ENCODE measurements at places on chromosomes 12 and 14. TPM values are rescaled to one million over a fixed set of nuclear protein-coding genes. Genes with fewer than 3 reads are reported as not detected.

HPD gene
- 0.10 TPM for polyA plus RNA-seq

PLCZ1 gene
- 1.4 TPM for polyA plus RNA-seq

RERGL gene
- 0.39 TPM for polyA plus RNA-seq

CCDC63 gene
- polyA plus RNA-seq = not detected

DNA sequence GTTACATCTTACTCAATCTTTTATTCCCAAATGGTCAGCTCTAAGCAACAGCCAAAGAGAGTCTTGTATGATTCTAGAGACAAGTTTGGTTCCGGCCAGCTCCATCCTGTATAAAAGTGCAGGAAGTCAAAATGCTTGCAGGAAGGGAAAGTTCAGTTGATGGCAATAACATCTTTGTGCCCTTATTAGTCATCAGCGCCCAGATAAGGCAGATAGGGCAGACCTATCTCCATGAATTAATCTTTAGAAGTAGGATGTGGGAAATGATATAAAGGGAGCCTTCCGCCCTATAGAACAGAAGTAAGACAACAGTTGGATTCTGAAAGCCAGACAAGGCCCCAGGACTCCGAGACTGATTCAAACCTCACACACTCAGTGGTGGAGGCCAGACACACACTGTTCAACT, 6.4 kb downstream of the GNS start:
- no peak for DNase-seq

DNA sequence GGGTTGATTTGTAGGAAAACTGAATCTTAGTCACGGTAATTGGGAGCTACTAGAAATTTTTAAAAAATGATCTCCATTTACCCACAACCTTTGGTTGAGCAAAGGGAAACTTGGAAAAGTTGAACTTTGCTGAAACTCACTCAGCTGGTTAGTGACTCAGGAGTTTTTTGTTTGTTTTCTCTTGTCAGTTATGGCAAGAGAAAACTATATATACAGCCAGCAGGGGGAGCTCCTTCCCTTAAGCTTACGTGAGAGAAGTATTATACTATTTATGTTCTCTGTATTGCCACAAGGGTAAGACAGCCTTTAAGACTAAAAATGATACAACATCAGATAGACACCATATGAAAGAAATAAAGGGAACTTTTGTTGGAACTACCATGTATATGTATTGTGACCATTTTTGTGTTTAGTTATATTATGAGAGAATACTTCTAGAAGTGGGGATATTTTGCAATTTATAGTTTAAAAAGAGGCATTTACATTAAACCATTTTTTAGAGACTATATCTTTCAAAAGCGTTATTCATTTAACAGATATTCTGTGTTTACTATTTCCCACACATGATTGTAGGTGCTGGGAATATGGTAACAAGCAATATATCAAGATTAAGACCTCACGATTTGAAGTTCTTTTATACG, 28.1 kb upstream of the TBC1D30 start:
- DNase-seq = peak; percentile 66

DNA sequence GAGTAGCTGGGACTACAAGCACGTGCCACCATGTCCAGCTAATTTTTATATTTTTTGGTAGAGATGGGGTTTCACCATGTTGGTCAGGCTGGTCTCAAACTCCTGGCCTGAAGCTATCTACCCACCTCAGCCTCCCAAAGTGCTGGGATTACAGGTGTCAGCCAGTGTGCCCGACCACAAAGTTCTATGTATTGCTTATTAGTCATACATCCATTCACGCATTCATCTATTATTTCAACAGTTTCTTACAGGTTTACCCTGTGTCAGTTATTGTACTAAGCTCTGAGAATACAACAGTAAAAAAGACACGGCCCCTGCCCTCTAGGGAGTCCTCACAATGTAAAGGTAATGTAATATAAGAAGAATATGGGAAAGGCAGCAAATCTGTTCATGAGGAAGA, 188.9 kb upstream of the BTG1 start:
- DNase-seq = no peak

DNA sequence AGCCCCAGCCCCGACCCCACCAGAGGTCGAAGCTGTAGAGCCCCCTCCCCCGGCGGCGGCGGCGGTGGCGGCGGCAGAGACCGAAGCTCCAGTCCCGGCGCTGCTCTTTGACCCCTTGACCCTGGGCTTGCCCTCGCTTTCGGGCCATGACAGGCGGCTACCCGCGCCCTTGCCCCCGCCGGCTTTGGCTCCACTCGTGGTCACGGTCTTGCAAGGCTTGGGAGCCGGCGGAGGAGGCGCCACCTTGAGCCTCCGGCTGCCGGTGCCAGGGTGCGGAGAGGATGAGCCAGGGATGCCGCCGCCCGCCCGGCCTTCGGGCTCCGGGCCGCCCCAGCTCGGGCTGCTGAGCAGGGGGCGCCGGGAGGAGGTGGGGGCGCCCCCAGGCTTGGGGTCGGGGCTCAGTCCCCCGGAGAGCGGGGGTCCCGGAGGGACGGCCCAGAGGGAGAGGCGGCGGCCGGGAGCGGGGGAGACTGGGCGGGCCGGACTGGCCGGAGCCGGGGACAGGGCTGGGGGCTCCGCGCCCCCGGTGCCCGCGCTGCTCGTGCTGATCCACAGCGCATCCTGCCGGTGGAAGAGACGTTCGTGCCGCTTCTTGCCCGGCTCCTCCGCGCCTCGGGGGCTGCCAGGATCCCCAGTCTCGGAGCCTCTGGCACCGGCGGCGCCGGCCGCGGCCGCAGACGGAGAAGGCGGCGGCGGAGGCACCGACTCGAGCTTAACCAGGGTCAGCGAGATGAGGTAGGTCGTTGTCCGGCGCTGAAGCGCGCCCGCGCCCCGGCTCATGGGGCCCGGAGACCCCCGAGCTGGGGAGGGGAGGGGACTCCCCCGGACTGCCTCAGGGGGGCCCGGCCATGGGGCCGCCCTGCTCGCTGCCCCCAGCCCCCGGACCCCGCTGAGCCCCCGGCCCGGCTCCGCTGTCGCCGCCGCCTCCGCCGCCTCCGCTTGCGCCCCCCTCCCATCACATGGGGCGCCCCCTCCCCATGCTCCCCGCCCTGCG, 778 bp downstream of the AGAP2 start:
- DNase-seq = no peak

DNA sequence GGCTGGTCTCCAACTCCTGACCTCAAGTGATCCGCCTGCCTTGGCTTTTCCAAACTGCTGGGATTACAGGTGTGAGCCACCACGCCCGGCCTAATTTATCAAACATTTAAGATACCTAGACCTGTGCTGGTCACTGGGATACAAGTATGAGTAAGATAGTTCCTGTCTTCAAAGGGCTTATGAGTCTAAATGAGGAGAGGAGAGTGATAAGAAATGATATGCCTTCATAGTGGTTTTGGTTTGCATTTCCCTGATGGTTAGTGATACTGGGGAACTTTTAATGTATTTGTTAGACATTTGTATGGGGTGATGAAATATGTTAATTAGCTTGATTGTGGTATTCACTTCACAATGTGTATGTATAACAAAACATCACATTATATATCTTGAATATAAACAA, 21.2 kb downstream of the TMED10 start:
- no peak for DNase-seq

- no peak for DNase-seq
Observed at GRCh38 chr12:69833696-69834095, 8.7 kb downstream of the MYRFL start.

DNA sequence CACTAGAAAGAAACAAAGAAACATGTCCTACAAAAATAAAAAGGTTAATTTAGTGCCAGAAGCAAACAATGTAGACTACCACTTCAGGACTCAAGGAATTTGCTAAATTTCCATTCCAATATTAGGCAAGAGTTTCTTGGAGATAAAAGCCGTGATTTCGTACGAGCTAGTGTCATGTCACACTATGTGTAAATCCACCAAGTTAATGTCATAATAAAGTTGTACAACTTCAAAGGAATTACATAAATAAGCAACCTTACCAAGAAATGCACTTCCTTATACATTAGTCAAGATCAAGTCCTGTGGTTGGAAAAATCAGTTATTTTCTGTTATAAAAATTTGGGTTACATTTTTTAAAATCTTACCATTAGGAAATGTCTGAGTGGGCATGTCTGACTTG, 1222.8 kb downstream of the GALC start:
- DNase-seq = no peak

- DNase-seq = no peak
Observed at GRCh38 chr14:90060965-90061684, 669 bp upstream of the KCNK13 start.

DNA sequence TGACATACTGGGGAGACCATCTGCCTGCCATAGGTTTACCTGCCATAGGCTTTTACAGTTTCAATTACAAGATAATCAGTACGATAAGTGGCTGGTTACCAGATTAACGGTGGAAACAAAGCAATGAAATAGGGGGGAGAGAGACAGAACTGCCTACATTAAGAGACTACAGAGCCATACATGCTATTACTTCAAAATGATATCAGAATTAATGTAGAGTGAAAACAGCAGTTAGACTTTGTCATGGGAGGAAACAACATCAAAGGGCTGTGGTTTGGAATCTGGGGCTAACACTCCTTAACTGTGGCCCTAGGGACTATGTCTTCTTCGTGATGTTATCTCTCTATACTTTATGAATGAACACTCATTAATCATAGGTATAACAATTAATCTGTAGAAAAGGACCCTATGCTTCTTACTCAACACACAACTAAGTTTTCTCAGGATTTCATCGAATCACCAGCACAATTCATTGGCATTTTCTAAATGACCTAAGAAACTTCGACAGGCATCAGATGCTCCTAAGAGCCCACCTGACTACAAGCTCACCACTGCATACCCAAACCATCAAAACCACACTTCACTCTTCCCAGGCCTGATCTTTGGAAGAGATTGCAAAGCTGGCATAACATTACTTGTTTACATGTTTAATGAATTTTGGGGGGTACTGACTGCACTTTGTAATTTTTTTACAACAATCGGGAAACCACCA, 475.6 kb upstream of the SOX5 start:
- no peak for DNase-seq

GRCh38 chr14:91158091-91158790, 44.4 kb downstream of the DGLUCY start:
- no peak for DNase-seq

DNA sequence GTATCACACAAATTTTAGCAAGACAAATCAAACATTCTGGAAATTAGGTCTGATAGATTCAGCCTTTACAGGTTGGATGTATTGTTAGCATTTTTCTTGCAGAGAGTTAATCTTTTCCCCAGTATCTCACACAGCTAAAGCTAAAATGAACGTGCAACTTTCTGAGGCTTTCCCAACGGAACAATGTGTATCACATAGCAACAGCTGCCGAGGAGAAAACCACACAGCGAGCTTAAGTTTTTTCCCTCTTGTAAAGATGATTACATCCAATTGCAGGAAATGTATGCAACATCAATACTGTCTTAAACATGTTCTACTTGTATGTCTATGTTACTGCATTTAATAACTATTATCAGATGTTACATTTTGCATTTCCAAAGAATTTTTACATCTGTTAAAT, 182.2 kb downstream of the CCDC59 start:
- DNase-seq = no peak

All from right lung (tissue), 10 donors.